ENCODE measurements at places on chromosomes 3 and 15.

DNA sequence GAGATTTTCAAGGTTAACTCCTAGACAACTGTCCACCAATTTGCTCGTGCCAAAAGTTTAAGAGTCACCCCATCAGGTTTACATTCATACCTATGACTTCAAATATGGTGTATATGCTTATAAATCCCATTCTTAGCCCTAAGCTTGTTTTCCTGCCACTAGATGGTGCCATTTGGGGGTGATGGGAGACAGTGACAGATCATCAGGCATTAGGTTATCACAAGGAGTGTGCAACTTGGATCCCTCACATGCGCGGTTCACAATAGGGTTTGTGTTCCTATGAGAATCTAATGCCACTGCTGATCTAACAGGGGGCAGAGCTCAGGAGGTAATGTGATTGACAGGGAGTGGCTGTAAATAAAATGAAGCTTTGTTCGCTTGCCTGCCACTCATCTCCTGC, 182.7 kb downstream of the CNTN6 start:
- no peak for DNase-seq

DNA sequence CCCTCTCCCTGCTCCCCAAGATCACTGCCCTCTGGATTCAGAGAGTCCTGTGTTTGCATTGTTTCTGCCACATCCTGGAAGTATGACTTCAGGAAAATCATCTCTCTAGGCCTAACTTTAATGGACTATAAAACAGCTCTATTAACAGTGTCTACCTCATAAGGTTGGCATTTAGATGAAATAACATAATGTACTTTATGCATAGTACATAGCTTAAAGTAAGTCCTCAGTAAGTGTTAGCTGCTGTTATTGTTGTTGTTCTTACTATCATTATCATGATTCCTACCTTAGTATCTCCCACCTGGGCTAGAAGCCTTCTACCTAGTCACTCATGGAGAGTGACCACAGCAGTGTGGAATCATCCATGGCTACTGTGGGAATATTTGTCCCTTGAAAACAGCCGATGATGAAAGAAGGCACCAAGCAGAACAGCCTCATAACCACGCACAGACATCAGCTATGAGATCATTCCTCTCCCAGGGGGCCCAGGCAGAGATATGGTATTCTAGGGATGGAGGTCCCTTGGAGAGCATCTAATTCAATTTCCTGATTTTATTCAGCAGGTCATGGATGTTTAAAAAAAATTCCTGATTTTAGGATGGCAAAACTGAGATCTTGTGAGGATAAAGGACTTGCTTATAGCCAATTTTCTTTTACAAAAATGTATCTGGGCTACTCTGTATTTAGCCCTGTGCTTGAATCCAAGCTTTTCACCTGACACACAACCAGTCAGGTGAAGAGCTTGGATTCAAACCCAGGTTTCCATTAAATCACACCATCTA, 1.9 kb downstream of the FSD2 start:
- no peak for DNase-seq

GRCh38 chr15:65804252-65804931, 12.3 kb upstream of the DENND4A start:
- DNase-seq, result no peak

- DNase-seq, result no peak
Observed at GRCh38 chr3:29609328-29609811, 328.5 kb downstream of the RBMS3 start.

GRCh38 chr3:70431911-70432310, 119.5 kb upstream of the MDFIC2 start:
- no peak for DNase-seq
